ENCODE measurements at places on chromosomes 13 and 19.

GRCh38 chr19:2327773-2328400, 499 bp downstream of the LSM7 start:
- DNase-seq = peak; percentile 69

DNA sequence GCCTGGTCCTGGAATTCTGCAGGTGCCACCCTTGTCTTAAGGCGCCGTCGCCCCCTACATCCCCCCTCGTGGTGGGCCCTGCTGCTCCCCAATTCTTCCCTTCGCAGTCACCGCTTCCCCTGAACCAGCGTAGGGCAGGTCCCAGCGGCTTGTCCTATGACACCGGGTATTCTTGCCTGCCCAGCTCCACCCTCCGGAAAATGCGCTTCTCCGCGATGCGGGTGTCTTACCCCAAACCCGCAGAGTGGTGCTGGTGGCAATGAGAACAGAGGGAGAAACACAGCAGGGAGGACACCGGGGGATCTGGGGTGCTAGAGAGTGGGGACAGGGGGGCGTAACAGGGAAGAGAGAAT, 9.0 kb downstream of the ZNF808 start:
- peak; percentile 57 for DNase-seq

DNA sequence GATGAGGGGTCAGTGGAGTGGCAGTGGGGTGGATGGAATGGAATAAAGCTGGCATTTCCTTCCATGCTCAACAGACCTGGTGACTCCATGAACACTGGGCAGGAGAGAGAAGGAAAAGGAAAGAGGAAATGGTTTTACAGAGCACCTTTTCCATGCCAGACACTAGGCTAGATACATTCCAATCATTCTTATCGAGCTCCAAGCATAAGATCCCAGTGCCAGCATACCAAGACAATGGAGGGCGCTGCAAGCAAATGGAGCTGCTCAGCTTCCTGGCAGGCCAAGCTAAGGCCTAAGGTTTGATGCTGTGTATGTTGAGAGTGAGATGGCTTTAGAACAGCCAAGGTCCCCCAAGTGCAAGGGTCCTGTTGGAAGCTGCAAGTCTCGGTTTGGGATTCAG, 113.2 kb downstream of the HSPH1 start:
- DNase-seq = no peak

- DNase-seq = peak; percentile 26
These were observed 20.2 kb upstream of the PNMA8B start for GRCh38 chr19:46515879-46516350.

DNA sequence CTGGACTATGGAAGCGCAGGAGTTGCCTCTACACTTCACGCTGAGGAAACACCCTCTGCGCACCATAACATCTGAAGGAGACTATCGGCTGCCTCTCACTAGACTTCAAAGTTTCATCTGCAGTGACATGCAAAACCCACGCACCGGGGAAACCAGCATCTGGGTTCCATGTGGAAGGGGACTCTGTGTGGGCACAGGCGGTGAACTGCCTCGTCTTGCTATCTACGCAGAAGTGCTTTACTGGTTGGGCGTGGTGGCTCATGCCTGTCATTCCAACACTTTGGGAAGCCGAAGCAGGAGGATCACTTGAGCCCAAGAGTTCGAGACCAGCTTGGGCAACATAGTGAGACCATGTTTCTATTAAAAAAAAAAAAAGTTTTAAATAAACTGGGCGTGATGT, 116.4 kb downstream of the STK24 start:
- no peak for DNase-seq
